Stimulated activated naive CD8-positive, alpha-beta T cell treated with anti-CD3 and anti-CD28 coated beads, Interleukin-15, Interleukin-2, amounts not matched to agents 100 U/mL and 50 U/mL, for 24 hours (primary cell): ENCODE measurements at places on chromosomes 16 and 17.

- peak; percentile 22 for DNase-seq
These were observed 9.4 kb downstream of the KIAA0513 start for GRCh38 chr16:85037050-85037410.

DNA sequence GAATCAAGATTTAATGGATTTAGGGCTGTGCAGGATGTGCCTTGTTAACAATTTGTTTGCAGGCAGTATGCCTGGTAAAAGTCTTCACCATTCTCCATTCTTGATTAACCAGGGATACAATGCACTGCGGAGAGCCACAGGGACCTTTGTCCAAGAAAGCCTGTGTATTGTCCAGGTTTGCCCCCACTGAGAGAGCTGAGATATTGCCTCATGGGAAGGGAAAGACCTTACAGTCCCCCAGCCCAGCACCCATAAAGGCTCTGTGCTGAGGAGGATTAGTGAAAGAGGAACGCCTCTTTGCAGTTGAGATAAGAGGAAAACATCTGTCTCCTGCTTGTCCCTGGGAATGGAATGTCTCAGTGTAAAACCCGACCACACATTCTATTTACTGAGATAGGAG is 2169.6 kb downstream of the TP53TG3F start:
- no peak for DNase-seq

- no peak for DNase-seq
These were observed 1.3 kb downstream of the TBCD start for GRCh38 chr17:82753201-82753464.

DNA sequence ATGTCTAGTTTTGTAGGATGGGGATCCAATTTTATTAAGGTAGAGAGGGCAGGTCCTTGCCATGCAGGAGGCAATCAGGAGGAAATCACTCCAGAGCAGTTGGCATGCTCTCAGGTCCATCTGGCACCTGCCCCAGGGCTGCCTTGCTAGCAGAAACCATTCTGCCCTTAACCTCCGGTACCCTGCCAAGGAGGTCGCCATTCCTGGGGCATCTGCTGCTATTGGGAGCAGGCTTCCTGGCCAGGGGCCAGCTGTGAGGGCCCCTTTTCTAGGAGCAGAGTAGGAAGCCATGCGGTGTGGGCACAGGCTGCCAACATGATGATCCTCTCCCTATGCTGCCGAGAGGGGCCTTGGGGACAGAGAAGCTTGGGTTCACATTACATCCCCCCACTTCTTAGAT is 47.6 kb upstream of the MGAT5B start:
- DNase-seq: no peak

GRCh38 chr16:46836534-46837530 is 5.9 kb upstream of the C16orf87 start:
- no peak for DNase-seq

DNA sequence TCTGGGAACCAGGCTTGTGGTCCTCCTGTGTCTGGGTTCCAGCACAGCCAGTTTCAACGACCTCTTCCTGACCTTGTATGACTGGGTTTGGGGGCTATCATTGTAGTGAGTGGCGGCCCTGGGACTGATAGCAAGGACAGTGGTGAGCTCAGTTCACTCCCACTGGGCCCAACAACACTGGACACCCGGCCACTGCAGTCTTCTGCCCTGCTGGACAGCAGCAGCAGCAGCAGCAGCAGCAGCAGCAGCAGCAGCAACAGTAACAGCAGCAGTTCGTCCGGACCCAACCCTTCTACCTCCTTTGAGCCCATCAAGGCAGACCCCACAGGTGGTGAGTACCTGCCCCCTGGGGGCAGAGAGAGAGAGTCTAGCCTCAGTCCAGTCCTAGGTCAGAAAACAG is 3.3 kb upstream of the ELMO3 start:
- DNase-seq: no peak

- no peak for DNase-seq
These were observed 81.2 kb downstream of the TIMM22 start for GRCh38 chr17:1077986-1078711.

DNA sequence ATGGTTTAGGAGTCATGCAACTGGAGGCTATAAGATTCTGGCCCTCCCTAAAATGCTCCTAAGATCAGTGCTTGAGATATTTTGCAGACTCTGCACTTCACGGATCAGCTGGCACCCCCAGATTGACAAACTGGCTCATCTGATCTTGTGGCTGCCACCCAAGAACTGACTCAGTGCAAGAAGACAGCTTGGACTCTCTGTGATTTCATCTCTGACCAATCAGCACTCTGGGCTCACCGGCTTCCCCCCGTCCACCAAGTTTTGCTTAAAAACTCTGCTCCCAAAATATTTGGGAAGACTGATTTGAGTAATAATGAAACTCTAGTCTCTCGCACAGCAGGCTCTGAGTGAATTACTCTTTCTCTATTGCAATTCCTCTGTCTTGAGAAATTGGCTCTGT is 26.3 kb upstream of the CCL2 start:
- DNase-seq: no peak

DNA sequence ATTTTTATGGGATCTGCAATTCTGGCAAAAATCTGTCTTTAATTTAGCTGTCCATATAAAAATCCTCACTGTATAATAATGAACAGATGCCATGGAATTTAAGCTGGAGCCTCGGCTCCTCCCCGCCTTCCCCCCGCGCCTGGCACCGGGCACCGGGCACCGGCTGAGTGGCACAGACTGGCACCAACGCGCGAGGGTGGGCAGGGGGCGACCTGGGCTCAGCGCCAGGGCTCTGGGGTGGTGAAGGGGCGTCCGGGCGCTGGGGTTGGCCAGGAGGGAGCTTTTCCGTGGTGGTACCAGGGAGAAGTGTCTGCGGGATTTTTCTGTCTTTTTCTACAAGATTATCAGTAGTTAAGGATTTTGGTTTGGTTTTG is 9.1 kb downstream of the NEUROD2 start:
- DNase-seq: no peak

GRCh38 chr16:86802013-86802412 is 223.7 kb downstream of the FOXL1 start:
- no peak for DNase-seq

DNA sequence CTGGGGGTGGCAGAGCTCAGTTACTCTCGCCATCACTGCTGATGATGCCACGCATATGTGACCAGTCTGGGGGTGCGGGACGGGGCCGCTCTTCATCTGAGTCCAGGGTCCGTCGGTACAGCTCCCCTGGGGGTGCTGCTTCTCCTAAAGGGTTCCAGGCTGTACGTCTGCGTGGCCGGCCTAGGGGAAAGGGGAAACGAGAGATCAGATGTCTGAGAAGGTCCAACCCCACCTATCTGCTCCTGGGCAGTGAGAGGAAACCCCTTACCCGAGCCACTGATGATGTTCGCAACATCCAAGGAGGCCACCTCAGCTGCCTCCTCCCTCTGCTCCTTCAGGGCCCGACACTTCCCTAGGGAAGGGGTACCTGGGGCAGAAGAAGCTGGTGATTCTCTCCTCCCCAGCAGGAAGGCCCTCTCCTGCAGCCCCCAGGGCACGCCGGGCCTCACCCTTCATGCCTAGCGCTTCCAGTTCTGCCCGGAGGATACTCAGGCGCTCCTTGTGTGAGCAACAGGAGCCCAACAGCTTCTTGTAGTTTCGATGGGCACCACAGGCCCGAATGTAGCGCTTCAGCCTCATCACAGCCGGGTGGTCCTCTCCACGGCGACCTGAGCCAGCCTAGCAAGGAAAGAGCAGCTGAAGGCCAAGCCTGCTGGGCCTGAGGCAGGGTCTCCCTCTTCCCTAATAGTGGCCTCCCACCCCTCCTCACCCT is 2.1 kb downstream of the HIRIP3 start:
- DNase-seq: no peak

GRCh38 chr17:79803997-79804855 is 7.3 kb upstream of the CBX8 start:
- peak; percentile 77 for DNase-seq

GRCh38 chr16:65843941-65844340 is 522.5 kb upstream of the CDH5 start:
- DNase-seq: no peak

DNA sequence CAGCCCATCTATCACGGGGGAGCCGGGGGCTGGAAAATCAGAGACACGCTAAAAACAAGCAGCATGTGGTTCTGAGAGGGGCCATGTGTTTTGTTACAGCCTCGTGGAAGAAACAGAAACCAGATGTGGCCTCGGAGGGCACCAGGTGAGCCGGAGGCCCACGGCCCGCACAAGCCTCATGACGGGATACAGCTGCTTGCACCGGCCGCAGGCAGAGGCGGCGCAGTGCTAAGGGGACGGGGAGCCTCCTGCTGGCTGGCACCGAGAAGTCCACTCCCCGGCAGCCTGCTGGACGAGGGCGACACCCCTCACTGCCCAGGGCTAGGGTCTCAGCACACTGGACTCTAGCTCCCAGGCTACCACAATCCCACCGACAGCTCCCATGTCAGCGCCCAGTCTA is 19.2 kb downstream of the NDUFAF8 start:
- no peak for DNase-seq

DNA sequence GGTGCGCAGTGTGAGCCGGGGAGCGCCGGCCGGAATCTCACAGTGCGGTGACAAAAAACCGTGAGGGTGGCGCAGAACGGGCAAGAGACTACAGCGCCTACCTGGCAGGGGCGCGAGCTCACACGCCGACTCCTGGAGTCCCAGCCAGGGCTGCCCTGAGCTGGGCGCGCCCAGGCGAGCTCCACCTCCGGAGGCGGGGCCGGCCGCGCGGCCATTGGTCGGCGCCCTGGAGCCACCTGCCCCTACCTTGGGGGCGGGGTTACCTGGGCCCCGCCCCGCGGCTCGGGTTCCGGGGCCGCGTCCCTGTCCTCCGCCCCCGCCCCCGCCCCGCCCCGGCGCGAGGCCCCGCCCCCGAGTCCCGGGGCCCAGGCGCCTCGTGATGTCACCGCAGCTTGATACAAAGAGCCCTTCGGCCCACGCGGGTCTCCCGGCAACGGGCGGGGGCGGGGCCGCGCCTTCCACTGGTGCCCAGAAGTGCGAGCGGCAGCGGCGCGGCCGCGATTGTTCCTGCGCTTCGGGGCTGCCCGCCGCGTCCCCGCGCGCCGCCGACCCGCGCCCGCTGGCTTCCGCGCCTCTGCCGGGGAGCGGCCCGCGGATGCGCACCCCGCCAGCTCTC is 96.3 kb downstream of the RAB11FIP4 start:
- DNase-seq: peak; percentile 92

DNA sequence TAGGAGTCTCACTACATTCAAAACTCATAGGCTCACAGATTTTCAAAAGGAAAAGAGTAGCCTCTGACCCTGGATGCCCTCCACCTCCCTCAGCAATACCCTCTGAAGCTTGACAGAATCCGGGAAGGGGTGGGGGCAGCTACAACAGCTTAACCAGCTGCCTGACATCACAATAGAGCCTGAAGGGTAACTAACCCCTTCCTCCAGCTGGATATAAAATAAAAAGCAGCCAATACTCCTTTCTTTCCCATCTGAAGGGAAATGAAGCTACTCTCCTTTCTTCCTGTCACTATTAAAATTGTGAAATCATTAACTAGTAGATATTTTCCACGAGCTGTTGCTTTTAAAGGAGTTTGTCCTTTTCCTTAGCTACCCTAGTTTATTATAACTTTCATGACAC is 24.0 kb downstream of the USP31 start:
- DNase-seq: no peak

DNA sequence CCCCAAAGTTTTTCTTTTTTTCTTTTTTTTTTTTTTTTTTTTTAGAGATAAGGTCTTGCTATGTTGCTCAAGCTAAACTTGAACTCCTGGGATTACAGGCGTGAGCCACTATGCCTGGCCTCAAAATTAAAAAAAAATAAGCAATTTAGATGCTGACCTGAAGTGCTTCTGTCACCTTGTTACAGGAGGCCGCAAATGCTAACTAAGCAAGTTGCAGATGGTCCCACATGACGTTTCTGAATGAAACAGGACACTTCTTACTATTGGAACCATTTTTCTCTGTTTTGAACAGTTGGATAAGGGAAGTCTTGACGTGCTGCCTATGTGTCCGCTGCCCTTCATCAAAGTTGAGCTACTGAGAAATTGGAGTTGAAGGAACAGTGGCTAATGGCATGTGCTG is 8.8 kb downstream of the ANKRD40CL start:
- DNase-seq: no peak

- no peak for DNase-seq
These were observed 20.3 kb upstream of the ZNF267 start for GRCh38 chr16:31853291-31853690.

DNA sequence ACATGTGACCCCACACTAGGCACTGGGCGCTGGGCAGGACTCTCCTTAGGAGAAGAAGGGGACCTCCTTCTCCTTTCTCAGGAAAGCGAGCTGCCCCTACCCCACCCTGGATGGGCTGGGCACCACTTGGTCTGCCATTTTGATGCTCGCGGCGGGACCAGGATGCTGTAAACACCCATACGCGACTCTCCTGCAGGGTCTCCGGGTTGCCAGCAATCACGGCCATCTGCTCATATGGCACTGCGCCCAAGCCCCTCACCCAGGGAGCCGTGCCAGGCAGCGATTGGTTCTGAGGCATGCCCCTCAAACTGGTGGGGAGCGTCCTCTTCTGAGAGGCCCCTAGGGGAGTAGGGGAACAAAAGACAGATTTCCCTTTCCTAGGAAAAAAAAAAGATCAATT is 99.0 kb downstream of the C16orf78 start:
- DNase-seq: no peak
